ENCODE measurements at places on chromosomes 13 and 19.
A peak's percentile ranks its signal among the peaks of the same experiment; 100 is the strongest.

DNA sequence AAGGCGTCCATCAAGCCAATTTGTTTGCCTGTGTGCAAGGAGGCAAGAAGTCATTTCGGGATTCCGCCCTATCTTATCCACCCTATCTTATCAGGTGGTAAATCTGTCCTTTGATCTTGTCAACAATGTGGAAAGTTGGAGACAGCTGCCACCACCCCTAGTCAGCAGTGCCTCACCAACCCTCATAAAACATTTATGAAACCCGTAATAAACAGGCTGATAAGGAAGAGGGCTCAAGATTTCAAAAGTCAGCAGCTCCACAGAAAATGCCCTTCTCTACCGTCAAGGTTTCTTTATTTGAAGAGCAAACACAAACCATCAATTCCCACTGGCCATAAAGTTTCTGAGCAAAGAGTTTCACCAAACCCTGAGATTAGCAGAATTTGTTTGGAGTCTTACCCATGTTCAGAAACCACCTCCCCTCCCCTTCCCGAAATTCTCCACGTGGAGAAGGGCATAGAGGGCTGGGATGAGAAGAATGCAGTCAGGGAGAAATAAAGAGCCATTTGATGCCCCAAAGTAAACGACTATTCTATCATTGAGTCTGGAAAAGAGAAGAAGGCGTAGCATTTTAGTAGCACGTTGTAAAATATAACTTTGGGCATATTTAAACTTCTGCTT lies 196.0 kb upstream of the GPR12 start:
- no peak for DNase-seq

GRCh38 chr19:11138601-11139300 lies 16.8 kb downstream of the SPC24 start:
- DNase-seq, result no peak

DNA sequence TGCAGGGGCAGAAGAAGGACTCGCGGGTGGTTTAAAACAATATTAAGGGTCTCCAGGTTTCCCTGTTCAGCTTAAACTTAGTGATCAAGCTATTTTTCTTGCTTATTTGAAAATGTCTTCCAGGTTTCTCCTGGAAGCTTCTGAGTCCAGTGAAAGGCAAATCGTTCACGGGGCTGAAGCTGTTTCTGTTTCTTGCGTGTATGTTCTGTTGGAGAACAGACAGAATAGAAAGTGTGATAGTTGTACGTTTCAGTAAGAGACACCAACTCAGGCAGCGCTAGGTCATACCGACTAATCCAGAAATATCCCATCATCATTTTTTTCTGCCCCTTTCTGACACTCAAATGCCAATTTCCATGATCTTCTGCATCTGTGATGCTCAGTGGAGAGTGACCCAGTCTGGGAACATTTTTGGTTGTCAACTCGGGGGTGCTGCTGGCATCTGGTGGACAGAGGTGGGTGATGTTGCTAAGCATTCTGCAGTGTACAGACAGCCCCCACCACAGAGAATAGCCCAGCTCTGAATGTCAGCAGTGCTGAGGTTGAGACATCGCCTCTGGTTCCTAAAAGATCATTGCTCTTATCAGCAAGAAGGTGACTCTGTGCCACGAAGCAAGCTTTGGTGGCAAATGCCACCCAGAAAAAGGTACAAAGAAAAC lies 4.3 kb downstream of the KLF2 start:
- DNase-seq, result no peak

- DNase-seq, result no peak
These were observed 360.3 kb upstream of the ZNF507 start for GRCh38 chr19:31985001-31985605.

GRCh38 chr13:77544355-77544754 lies 8.8 kb downstream of the SCEL start:
- DNase-seq, result no peak

DNA sequence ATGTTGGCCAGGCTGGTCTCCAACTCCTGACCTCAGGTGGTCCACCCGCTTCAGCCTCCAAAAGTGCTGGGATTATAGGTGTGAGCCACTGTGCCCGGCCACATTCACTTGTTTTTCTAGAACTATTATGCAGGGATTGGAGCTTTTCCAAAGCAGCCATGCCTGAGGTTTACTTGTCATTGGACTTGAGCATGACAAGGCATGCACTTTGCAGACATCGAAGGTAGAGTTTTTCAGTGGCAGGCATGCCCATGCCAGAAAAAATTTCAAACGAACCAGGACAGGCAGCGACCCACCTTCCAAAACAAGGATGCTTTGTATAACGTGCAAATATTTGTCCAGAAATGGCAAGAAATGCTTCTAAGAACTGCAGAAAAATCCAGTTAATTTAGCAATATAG lies 17.7 kb downstream of the PNMA8A start:
- DNase-seq, result no peak

DNA sequence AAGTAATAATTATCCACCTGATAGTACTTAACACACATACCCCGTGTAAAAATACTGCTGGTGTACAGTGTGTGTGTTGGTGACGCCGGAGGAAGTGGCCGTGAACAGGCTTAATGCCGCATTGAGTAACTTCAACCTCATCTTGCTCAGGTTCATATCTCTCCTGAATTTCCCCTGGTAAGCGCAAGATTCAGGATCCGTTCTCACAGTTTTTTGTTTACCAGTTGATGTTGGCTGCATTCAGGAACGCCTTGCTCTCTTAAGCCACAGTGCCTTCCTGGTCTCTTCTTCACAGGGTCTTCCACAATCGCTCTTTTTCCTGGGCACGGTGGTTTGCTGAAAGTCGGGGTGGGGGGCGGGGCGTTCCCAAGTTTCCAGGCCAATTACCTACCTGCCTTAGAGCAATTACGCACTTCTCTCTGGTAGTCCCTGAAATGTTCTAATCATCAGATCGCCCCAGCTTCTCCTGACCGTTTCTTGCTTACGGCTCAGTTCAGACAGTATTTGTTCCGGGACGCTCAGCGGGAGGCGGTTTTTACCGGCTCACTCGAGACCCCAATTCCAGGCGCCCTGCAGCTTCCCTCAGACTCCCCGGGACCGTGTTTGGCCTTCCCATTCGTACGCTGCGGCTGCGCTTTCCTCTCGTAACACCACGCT lies 706 bp upstream of the DNAJC3 start:
- peak; percentile 27 for DNase-seq

GRCh38 chr13:110225609-110226574 lies 81.1 kb downstream of the COL4A1 start:
- no peak for DNase-seq

- no peak for DNase-seq
These were observed 1454.8 kb upstream of the SPRY2 start for GRCh38 chr13:81795710-81796109.

DNA sequence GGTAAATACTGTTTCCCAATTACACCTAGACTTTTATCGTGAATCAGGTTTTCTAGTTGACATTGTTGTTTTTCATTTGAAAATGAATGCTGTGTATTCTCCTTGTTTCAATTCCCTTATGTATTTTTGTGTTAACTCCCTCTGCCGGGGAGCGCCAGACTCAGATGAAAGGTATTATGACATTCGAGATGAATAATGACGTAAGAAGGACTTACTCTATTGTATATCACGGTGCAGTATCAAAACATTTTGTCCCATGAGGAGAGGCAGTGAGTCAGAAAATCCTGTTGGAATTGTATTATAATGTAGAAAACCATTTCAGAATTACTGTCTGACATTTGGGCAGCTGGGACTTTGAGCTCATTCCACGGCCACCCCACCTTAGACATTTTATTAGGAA lies 61.6 kb downstream of the LRCH1 start:
- DNase-seq, result no peak

Data from activated CD4-positive, alpha-beta T cell treated with anti-CD3 and anti-CD28 coated beads, Interleukin-2, Interleukin-4, amounts not matched to agents 100 ng/mL and 50 ng/mL, durations not matched to agents 16 hours and 8 hours (primary cell).